NCI-H1092 (cell line): ENCODE measurements at places on chromosomes 12 and 14.

- DNase-seq = no peak
These were observed 23.8 kb downstream of the EEA1 start for GRCh38 chr12:92905258-92905810.

GRCh38 chr12:100138048-100138802 lies 4.4 kb downstream of the BLTP3B start:
- no peak for DNase-seq

DNA sequence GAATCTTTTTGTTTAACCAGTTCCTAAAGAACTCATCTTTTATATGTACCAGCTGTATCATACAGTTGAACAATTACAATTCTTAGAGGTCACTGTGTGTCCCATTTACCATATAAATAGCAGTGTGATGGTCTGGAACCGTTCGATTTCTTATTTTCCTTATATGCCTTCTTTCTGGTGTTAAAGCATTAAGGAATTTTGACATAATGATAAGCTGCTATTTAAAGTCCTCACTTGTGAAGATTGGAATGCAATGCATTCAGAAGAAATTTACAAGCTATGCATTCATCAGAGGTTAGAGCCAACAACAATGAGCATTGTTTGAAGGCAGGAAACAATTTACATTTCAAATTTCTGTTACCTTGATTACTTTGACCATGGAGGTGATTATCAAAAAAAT lies 80.0 kb upstream of the PRICKLE1 start:
- no peak for DNase-seq

GRCh38 chr12:69129564-69129963 lies 109.8 kb upstream of the CPSF6 start:
- no peak for DNase-seq

DNA sequence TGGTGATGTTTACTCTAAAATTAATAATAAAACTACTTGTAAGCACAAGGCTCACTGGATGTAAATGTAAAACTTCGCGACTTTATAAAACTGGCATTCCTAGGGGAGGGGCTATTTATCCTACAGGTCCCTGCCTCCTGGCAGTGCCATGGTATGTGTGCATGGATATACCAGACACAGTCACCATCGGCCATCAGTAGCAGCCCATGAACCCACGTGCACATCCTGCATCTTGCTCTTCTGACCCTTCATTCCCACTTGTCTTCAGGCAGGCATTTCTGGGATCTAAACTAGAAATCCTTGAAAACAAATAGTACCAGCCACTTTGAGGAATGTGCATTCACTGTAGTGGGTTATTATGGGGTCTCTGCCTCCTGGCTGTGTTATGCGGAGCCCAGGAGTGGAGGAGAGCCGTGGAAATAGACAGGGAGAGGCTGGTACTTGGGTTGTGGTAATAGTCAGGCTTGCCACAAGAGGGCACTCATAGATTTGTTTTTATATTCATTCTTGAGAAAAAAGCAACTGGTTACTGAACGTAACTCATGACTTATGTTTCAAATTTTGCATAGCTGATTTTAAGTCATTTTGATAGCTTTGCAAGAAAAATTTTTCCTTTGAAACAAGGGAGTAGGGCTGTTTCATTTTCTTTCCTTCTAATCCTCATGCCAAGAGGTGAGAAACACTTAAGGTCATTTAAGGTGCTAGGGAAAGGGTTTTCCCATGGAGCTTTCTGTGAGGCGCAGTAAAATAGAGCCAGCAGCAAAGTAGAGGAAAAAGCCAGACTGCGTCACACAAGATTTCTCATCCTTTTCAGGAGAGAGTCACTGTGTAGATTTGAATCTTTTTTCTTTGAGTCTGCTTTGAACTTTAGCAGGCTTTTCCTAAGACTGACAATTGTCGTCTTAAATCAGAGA lies 17.4 kb upstream of the GALNT16 start:
- DNase-seq = peak; percentile 55

GRCh38 chr14:90986510-90986909 lies 73.9 kb downstream of the RPS6KA5 start:
- no peak for DNase-seq

DNA sequence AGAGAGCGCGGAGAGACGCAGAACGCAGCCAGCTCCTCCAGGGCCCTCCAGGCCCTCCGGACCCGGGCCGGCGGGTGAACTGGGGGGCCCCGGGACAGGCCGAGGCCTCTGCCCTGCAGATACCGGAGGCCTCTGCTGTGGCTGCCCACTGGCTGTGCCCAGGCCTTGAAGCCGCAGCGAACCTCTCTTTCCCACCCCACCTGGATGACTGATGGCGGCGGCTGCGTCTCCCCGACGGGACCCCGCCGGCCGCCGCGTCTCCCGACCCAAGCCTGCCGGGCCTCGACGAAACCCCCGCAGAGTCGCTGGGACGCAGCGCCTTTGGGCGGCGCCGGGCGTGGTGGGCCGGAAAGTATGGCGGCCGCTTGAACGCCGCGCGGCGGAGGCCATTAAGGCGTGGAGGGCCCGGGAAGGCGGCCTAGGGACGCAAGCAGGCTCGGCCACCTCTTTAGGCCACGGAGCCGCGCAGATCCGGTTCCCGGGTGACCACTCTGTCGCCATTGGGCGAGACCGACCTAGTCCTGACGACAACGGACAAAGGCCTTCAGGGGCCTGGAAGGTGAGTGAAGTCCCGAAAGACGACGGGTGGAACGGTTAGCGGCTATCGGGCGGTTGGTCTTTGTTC lies 8.4 kb upstream of the ERGIC2 start:
- no peak for DNase-seq

- DNase-seq = no peak
These were observed 67.0 kb downstream of the PTHLH start for GRCh38 chr12:27905285-27906126.

- no peak for DNase-seq
These were observed 631.0 kb upstream of the STXBP6 start for GRCh38 chr14:25680934-25681333.

GRCh38 chr14:50364792-50365191 lies 31.9 kb downstream of the CDKL1 start:
- no peak for DNase-seq

DNA sequence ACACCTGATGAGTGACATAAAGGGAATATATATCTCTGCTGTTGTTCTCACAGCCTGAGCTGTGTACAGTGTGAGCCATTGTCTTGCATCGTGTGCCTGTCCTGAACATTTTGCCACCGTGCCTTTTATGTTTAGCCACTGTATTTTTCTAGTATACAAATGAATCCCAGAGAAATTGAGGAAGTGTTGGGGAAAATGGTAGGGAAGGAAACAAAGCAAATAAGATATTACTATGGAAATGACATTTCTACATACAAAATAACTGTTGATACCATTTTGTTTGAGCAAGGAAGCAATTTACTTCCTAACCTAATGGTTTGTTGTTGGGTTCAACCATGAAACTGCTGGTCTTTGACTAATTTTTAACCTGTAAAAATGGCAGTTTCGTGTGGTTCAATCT lies 5.5 kb downstream of the PSMA6 start:
- no peak for DNase-seq

GRCh38 chr14:49479432-49479831 lies 106.7 kb downstream of the RPS29 start:
- no peak for DNase-seq

- DNase-seq = no peak
These were observed 4.5 kb downstream of the TMEM117 start for GRCh38 chr12:43840338-43840737.

- no peak for DNase-seq
These were observed 907.6 kb upstream of the FLRT2 start for GRCh38 chr14:84622357-84622756.

DNA sequence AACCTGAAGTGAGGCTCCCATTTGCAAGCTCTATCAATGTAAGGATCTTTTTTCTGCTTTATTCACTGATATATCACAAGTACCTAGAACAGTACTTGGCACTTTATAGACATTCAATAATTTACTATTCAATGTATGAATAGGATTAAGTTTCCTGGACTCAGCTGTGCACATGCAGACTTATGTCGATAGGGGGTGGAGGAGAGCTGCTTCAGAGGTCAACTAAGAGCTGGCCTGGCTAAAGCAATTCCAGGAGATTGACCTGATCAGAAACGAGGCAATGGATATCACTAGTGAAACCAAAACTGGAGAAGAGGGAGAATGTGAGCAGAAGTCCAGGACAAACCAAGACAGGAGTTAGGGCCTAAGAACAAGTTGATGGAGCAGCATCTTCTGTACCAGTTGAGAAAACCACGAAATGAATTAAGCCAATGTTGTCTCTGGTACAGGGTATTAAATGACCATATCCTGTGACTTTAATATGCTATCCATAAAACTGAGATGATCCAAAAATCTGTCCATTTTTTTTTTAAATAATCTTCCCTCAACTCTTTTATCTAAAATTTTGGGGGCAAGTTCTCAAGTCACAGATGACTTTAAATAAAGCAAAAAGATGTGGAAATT lies 169.2 kb downstream of the PIK3C2G start:
- no peak for DNase-seq

GRCh38 chr14:55074662-55075061 lies 23.2 kb downstream of the MAPK1IP1L start:
- no peak for DNase-seq

- DNase-seq = peak; percentile 88
These were observed 23.5 kb upstream of the ZFP36L1 start for GRCh38 chr14:68816183-68816942.

- DNase-seq = no peak
These were observed 15.3 kb downstream of the NKX2-1 start for GRCh38 chr14:36504771-36505175.

- no peak for DNase-seq
These were observed 10.8 kb downstream of the FAM222A start for GRCh38 chr12:109724321-109724892.
